ENCODE measurements at places on chromosomes 11 and 22.
A peak's percentile ranks its signal among the peaks of the same experiment; 100 is the strongest.

GRCh38 chr22:28030473-28030872, 111.4 kb upstream of the PITPNB start:
- DNase-seq: no peak

GRCh38 chr11:1922481-1923081, 3.1 kb downstream of the TNNT3 start:
- DNase-seq: no peak

GRCh38 chr11:116492600-116492999, 280.2 kb downstream of the BUD13 start:
- no peak for DNase-seq

DNA sequence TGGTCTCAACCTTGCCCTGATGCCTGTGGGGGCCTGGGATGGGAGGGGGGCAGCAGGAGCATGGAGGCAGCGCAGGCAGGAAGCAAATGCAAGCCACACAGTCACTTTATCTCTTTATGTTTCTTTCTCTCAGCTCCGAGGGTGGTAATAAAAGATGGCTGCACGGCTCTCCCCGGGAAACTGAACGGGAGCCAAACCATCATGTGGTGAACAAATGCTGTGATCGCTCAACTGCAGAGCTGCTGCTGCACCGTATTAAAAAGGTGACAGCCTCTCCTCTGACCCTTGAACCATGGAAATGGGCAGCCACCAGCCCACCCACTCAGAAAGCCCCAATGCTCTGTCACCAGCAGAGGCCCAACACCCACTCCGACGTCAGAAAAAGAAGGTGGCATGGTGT, 110.0 kb downstream of the TIMP3 start:
- DNase-seq: no peak

DNA sequence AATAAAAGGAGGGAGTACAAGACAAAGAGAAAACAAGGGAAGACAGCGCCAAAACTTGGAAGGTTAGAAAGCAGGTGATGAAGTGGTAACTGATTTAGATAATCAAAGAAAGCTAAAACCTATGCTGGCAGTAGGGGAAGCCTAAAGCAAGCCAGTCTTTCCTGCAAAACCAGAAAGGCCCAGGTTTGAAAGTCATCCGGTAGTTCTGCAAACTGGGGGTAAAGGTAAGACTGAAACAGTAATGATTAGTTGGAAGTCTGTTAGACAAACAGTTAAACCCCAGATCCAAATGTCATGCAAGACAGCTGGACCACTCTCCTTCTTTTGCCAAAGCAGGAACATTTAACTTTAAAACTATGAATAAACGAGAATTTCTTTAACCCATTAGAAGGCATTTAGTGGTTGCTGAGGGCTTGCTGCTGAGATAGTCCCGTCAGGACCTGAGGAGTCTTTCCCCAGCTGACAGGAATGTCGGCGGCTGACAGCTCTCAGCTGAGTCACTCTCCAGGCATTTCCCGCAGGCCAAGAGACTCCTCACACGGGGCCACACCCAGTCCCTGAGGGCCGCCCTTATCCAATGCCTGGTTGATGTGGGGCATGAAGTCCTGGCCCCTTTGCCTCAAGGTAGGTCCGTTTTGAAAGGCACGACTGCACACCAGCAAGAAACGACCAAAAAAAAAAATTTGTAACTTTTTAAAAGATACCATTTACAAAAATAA, 36.3 kb upstream of the CFAP300 start:
- DNase-seq: no peak

DNA sequence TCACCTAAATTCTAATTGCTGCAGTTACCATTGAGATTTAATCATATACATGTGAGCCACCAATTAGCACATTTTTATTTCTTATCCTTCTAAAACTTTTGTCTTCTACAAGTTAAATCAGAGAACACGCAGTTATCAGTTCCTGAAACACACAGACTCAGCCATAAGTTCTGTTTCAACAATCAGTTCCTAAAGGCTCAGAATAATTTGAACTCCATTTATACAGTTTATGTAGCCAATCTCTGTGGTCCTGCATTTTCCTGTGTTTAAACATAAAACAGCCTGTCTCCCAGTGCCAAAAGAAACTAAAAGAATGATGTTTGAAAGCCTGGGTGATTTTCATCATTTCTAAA, 2.9 kb downstream of the PLAAT3 start:
- no peak for DNase-seq

- no peak for DNase-seq
Observed at GRCh38 chr11:38191101-38191500, 1593.1 kb upstream of the RAG2 start.

- no peak for DNase-seq
Observed at GRCh38 chr11:72425053-72425980, 9.0 kb downstream of the CLPB start.

GRCh38 chr11:107808521-107808920, 50.1 kb downstream of the SLC35F2 start:
- DNase-seq: no peak

GRCh38 chr11:67415501-67416304, at the start of gene CARNS1:
Gene CARNS1 (plus strand): TSS chr11:67415678. CDS start chr11:67416200, 522 bp downstream.
- no peak for DNase-seq

GRCh38 chr11:123628936-123629683, 25.3 kb downstream of the SCN3B start:
- DNase-seq: peak; percentile 8

DNA sequence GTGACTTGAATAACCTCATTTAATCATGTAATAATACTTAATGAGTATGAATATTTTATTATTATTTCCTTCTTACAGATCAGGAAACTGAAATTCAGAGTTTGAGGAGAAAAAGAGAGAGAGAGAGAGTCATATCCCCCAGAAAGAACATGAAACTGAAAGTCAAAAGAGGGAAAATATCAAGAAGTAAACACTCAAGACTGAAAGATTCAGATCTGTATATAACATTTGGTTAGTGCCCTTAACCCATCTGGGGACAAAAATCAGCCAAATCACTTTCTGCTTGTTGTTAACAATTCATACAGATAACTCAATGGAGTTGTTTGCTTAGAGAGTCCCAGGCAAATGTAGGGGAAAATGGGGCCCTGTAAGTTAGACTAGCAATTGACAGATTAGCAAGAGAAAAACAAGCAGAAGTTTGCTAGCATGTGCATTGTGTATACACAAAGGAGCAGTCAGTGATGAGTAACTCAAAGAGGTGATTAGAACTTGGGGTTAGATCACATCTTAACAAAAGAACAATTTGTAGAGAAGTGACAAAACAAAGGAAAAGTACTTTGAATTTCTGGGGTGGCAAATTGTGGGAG, 25.9 kb upstream of the MMP13 start:
- DNase-seq: no peak

- DNase-seq: no peak
Observed at GRCh38 chr11:65563601-65564000, 5.4 kb upstream of the LTBP3 start.

GRCh38 chr11:57087991-57088390, 93.8 kb upstream of the LRRC55 start:
- no peak for DNase-seq

DNA sequence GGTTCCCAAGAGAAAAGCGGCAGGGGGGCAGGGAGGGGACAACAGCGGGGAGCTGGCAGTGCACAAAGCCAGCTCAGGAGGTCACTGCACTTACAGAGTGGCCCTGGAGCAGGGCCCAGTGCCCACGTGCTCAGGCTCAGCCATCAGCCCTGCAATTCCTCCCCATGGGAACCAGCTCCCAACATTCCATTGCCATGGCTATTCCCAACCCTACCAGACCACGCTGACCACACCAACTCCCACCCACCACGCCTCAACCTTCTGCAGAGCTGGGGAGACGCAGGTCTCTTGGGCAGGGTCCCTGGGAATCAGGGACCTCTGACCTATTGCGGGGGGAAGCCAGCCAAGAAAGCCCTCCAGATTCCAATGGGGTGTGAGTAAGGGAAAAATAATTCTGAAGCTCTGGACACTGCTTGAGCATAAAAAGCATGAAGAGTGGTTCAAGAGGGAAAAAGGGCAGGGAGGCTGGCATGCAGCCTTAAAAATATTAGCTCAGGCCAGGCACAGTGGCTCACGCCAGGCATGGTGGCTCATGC, 38.3 kb upstream of the TFIP11 start:
- no peak for DNase-seq

DNA sequence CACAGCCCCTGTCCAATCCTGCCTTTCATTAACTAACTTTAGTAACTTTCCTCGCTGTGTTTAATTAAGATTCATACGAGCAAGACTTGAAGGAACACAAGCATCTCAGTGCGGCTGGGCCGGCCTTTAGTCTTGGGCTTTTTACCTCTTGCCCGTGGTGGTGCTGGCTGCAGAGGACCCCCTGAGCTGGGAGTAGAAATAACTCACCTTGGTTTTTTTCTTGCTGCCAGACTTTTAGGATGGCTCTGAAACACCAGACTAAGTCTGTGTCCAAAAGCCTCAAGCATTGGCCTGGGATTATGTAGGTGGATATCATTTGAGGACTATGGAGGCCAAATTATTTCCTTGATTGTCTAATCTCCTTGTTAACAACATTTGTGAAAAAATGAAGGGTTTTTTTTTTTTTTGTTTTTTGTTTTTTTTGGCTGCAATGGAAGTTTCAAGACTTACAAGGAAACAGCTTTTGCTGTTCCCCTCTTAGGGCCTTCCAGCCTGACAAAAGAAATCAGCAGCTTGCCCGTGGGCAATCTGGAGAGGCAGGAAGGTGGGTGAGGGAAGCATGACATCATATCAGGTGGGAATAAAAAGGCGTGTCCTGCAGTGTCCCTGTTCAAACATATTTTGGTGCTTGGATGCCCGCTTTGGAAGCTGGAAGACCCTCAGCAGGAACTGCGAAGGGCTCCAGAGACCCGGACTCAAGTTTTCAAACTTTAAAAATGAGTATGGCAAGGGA, 44.0 kb downstream of the SMIM38 start:
- no peak for DNase-seq

GRCh38 chr11:132981131-132981956, 551.0 kb downstream of the OPCML start:
- no peak for DNase-seq

DNA sequence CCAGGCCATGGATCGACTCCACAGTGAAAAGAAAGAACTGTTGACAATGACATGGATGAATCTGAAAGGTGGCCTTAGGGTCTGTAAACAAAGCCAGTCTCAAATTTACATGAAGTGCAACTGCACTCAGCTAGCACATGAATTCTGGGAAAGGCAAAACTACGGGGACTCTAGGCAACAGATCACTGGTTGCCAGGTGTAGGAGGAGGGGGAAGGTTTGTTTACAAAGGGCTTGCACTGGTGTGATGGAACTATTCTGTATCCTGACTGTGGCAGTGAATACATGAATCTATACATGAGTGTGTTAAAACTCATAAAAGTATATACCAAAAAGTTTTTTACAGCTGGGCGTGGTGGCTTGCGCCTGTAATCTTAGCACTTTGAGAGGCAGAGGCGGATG, 27.3 kb downstream of the ALX4 start:
- DNase-seq: no peak

GRCh38 chr11:38411149-38411548, 1813.1 kb upstream of the RAG2 start:
- DNase-seq: no peak

GRCh38 chr11:13210424-13210823, 67.2 kb upstream of the BMAL1 start:
- peak; percentile 62 for DNase-seq
